ENCODE measurements at places on chromosomes 13 and 19. TPM values are rescaled to one million over a fixed set of nuclear protein-coding genes. Genes with fewer than 3 reads are reported as not detected.

Gene ZNF135
- polyA plus RNA-seq, result 2.9 TPM

Gene PRTN3
- not detected for polyA plus RNA-seq

Gene NTF4
- 20.0 TPM for polyA plus RNA-seq

Gene EDNRB
- polyA plus RNA-seq, result 1.5 TPM

Gene ZNF829
- polyA plus RNA-seq, result 0.56 TPM
